ENCODE measurements at places on chromosomes 5 and 9.

GRCh38 chr5:38790891-38791290, 54.9 kb upstream of the OSMR start:
- DNase-seq: no peak

DNA sequence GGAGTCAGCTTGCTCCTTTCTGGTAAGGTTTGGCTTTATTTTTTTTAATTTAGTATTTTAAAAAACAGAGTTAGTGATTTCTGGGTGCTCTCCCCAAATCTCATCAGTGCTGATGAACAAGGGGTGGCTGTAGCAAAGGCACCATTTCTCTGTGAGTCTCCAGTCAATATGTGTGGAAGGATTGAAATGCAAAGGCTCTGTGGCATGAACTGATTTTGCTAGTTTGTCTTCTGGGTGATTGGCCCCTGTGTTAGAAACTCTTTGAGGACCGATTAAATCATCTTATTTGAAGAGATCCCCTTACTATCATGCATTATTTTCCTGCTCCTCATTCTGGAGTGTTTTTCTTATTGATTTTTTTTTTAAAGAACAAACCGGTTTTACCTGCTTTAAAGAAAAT, 596 bp downstream of the TEK start:
- DNase-seq: no peak

GRCh38 chr5:87231037-87231808, 36.5 kb upstream of the RASA1 start:
- no peak for DNase-seq

GRCh38 chr9:126397056-126397455, 70.4 kb downstream of the MVB12B start:
- peak; percentile 95 for DNase-seq

DNA sequence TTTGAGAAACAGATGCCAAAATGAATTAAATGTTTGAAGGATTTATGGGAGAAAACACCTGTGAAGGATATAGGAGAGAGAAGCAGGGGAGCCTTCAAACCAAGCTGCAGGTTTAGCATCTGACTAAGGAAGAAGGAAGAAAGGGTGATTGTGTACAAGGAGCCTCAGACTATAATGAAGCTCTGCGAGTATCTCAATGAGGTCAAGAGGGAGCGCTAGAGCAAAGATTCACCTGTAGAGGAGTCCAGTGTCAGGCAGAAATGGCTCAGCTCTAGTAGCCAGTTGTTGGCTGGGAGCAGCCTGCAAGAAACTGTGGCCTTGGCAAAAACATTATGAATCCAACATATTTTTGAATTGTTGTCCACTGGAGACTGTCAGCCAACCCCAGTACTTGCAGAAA, 20.0 kb upstream of the GHR start:
- no peak for DNase-seq

GRCh38 chr5:35133186-35133585, 85.4 kb upstream of the AGXT2 start:
- no peak for DNase-seq

- DNase-seq: no peak
Observed at GRCh38 chr9:12889402-12890106, 114.7 kb downstream of the LURAP1L start.

DNA sequence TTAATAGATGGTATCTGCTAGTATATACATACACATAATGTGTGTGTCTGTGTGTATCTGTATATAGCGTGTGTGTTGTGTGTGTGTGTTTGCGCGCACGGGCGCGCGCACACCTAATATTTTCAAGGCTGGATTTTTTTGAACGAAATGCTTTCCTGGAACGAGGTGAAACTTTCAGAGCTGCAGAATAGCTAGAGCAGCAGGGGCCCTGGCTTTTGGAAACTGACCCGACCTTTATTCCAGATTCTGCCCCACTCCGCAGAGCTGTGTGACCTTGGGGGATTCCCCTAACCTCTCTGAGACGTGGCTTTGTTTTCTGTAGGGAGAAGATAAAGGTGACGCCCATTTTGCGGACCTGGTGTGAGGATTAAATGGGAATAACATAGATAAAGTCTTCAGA, 757 bp downstream of the FXN start:
- DNase-seq: peak; percentile 26

GRCh38 chr5:173268750-173269432, 33.9 kb upstream of the NKX2-5 start:
- no peak for DNase-seq

DNA sequence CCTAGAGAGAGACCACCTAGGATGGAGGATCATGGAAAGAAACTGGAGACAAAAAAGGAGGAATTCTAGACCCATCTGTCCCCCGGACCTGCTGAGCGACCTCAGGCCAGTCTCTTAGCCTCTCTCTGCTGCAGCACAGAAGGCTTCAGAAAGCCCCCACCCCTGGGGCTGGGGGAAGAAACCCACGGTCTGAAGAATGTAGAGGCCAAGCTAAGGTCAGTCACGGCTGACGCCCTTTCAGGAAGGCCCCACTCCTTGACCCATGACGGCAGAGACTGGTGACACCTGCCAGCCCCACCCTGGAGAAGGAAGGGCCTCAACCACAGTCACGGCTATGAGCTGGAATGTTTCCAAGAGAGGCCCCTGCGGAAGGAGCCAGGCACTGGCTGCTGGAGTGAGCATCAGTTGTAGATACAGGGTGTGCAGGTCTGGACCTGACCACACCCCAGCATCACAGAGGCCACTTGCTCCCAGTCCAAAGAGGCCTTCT, 120.5 kb upstream of the BOD1 start:
- DNase-seq: no peak

DNA sequence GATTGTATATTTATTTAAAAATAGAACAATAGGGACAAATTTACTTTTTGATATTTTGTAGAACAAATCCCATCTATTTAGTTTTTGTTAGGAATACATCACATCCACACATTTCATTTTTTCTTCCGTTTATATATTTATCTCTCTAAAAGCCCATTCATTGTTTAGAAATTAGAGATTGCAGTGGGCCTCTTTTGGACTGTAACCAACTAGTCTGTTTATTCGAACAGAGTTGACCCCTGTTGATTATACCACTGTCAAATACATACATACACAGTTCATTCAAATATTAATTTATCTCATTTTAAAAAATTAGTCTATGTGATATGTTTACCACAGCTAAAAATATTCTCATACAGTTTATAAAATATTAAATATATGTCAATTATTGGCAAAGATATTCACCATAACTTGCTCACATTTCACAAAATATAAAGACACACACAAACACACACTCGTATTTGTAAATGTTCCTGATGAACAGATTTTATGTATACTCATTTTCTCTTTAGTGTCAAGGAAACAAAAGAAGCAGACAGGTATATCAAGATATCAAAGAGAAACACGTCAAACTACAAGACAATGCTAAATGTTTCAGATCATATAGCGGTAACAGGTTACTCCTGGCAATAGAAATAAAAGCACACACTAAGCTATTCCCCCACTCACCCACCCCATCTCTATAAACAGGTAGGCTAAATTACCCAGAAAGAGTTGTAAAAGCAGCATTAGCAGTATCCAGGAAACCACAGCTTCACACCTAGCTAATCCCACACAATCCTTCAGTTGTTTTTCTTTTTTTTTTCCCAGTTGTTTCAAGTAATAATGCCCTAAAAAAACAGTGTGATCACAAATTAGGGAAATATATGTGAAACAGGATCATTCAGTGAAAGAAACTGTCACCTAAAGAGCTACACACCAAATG, 283.9 kb downstream of the ADAMTS6 start:
- no peak for DNase-seq

DNA sequence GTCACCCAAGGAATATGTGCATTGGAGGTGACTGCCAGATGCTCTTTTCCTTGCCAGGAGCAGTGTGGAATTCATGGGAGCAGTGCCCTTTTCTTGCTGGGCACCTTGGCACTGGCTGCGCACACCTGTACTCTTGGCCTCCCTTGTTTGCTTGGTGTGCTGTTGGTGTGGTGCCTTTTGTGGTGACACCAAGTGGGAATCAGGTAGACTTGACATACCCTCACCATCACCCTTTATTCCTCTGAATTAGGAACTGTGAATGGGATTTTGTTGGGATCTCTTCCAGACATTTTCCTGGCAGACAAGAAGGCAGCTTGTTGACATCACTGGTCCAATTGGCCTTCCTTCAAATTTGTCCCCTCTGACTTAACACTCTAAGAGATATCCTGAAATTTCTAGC, 82.3 kb downstream of the RAI14 start:
- no peak for DNase-seq

DNA sequence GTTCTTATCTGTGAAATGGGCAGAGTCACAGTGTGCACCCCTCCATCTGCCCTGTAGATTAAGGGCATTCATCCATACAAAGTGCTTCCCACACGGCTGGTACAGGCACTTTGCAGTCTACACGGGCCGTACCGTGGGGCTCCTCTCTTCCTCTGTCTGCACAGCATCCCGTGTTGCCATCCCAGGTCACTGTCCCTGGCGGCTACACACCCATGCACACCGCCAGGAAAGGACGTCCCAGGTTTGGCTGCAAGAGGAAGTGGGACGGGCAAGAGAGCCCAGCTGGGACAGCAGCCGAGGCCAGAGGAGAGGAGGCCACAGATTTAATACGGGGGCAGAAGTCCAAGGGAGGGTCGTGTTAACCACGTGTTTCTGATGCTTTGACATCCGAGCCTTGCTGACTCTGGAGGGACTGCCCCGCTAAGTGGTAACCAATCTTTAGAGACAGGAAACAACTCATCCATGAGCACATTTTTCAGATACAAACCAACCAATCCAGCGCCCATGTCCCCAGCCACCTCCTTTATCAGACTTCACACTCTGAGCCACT, 120.0 kb downstream of the ZNF354C start:
- no peak for DNase-seq

GRCh38 chr9:21585756-21586752, 103.9 kb upstream of the IFNE start:
- no peak for DNase-seq

- DNase-seq: no peak
Observed at GRCh38 chr9:18350036-18350435, 123.9 kb upstream of the ADAMTSL1 start.

DNA sequence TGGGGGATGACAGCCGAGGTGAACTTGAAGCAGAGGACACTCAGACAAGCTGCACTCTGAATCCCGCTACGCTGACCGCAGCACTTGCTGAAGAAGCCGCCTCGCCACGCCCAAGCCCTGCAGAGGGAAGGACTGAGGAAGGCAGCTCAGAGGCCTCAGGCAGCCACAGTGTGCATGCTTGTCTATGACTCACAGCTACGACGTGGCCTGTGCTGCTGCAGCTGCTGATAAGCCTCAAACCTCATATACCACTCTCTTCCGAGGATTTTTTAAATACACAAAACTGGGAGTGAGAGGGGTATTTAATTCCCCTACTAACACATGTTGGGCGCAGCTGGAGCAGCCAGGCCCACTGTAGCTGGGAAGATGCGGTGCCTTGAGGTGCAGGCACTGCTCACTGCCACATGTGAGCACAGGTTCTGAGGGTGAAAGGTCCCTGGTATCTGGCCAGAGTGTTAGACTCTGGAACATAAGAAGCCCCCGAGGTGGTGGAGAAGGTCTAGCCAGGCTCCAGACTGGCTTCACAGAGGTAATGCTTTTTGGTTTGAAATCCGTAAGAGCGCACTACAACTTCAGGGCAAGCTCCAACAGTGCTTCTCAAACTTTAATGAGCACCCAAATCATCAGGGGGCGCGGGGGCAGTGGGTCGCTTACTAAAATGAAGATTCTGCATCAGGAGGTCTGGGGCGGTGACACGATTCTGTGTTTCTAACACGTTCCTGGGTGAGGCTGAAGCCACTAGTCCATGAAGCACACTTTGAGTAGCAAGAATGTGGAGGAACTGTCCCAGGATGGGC, 196.8 kb downstream of the AUH start:
- DNase-seq: peak; percentile 55

- DNase-seq: no peak
Observed at GRCh38 chr9:5442400-5443011, 4.8 kb upstream of the PLGRKT start.

- no peak for DNase-seq
Observed at GRCh38 chr9:122001491-122002201, 91.5 kb downstream of the TTLL11 start.

GRCh38 chr5:172429201-172429940, 25.0 kb downstream of the SH3PXD2B start:
- DNase-seq: no peak

DNA sequence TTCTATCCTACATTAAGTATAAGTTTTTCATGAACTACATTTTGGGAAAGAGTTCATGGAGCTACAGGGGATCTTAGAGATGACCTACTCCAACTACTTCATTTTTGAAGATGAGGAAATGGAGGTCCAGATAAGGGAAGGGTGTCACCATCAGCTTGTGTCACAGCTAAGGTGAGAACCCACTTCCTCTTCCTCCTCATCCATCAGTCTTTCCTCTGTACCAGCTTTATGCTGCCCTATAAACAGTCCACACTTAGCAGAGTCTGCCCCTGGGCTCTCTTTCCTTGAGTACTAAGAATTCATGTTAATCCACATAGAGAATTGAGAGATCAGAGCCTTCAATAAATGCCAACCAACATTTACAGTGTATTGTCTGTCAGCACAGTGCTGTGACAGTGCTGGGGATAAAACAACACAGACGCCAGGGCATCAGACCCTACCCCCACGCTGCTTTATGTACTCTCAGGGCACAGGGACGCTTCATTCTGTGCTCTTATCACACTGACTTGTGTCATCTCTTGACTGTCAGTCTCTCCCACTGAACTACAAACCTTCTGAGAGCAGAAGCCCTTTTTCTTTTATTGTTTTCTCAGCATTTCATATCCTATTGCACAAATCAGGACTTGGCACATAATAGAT, 22.1 kb downstream of the ADRB2 start:
- DNase-seq: no peak

- DNase-seq: no peak
Observed at GRCh38 chr9:136669791-136670464, 7.2 kb downstream of the EGFL7 start.

GRCh38 chr9:72401396-72401795, 36.4 kb upstream of the ZFAND5 start:
- no peak for DNase-seq

GRCh38 chr5:154162539-154163151, 27.9 kb upstream of the GALNT10 start:
- DNase-seq: no peak

GRCh38 chr5:142281008-142281367, 43.8 kb downstream of the SPRY4 start:
- DNase-seq: no peak

DNA sequence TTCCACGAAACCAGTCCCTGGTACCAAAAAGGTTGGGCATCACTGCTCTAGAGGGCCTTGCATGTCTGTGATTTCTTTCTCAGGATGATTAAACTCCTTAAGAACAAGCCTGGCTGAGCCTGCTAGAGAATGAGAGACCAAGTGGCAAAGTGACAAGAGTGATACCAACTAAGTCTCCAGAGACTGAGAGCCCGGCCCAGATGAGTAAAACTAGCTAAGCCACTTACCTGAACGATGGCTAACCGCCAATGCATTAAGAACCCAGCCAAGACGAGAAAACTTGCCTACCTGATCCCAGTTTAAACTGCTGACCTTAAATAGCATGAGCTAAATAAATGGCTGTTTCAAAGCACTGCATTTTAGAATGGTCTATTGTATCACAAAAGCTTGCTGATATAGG, 5.6 kb upstream of the CCDC152 start:
- DNase-seq: no peak

DNA sequence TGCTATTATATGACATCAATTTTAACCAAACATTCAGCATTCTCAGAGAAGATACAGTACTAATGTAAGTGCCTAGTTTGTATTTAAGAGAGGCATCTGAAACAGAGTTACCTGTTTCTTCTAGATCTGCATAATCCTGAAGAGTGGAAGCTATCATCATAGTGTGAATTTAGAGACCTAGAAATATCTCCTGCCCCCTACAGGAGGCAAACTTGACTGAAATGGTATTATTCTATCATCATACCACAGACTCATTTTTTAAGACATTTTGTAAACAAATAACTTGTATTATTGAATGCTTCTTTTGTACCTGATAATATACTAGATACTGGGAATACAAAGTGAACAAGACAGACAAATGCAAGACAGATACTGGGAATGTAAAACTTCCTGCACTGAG, 216.8 kb upstream of the RPS23 start:
- DNase-seq: no peak
